ENCODE measurements at places on chromosomes 6 and 20.

DNA sequence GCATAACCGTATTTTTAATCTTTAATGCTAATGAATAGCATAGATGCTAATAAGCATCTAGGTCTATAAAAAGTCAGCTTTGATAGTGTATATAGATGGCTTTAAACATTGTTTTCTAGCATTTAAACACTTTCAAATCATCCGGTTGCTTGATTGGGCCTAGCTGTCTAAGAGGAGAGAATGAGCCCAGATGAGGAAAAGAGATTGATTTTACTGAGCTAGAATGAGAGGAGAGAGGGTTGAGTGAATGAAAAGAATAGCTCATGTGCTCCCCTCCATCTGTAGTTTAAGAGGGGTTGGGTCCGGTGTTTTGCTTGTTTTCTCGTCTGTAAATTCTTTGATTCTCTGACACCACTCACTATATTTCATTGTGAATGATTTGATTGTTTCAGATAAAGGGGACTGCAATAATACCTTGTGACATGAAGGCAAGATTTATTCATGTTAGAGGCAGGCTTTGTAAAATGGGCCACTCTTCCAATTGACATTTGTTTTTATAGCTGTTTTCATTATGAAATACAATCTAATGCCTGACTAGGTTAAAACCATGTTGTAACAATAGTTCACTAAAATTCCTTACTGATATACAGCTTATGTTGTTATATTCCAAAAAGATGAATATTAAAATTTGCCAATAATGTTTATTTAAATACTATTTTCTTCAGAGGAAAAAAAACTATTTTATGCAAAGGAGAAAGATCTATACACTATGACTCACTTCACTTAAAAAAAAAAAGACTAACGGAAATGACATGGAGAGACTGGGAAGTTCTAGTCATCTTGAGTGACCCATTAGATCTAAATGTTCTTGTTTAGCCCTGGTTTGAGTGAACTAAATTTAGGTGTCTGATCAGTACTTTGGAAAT, 3.2 kb downstream of the PTPN1 start:
- peak; percentile 58 for DNase-seq

DNA sequence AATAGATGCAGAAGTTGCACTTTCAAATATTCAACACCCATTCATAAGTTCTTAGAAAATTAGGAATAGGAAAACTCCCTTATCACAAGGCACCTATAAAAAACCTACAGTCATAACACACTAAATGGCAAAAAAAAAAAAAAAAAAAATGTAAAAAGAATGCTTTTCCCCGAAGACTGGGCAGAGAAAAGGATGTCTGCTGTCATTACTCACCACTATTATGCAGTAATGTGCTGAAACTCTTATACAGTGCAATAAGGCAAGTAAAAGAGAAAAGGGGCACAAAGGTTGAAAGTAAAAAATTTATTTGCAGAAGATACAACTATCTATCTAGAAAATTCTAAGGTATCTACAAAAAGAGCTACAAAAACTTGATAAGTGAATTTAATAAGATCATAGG, 607.8 kb upstream of the ARID1B start:
- no peak for DNase-seq

DNA sequence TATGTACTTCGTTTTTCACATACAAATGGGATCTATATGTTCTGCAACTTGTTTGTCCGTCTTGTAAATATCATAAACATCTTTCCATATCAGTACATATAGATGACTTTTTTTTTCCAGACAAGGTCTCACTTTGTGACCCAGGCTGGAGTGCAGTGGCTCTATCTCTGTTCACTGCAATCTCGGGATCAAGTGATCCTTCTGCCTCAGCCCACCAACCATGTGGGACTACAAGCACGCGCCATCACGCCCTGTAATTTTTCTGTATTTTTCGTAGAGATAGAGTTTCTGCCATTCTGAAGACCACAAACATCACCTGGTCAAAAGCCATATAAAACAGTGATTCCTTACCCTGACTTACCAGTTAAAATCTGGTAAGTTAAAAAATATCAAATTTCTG, 37.7 kb upstream of the SYNCRIP start:
- DNase-seq: no peak

DNA sequence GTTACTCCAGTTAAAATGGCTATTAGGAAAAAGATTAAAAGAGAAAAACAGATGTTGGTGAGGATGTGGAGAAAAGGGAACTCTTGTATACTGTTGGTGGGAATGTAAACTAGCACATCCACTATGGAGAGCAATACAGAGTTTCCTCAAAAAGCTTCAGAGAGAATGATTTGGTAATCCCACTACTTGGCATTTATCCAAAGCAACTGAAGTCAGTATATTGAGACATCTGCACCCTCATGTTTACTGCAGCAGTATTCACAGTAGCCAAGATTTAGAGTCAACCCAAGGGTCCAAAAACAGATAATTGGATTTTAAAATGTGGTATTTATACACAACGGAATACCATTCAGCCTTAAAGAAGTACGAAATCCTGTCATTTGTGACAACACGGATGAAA, 469.5 kb downstream of the QKI start:
- no peak for DNase-seq

DNA sequence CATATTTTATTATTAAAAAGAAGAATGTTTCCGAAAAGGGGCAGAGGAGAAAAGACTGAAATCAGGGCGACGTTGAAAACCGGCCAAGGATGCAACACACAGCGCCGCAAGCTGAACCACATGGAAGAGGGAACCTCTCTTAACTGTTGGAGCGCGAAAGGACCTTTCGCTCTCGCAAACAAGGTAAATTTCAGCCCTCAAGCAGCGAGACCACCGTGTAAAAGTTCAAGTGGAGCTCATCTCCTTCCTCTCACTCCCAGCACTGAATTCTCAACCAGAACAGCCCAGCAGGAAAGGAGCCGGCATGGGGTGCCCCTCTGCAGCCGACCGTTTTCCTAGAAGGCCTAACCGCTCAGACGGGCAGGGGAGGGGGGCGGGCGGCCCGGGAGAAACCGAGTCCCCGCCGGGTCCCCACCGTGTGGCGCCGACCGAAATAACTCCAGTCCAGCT, 621 bp downstream of the GPR63 start:
- peak; percentile 5 for DNase-seq

DNA sequence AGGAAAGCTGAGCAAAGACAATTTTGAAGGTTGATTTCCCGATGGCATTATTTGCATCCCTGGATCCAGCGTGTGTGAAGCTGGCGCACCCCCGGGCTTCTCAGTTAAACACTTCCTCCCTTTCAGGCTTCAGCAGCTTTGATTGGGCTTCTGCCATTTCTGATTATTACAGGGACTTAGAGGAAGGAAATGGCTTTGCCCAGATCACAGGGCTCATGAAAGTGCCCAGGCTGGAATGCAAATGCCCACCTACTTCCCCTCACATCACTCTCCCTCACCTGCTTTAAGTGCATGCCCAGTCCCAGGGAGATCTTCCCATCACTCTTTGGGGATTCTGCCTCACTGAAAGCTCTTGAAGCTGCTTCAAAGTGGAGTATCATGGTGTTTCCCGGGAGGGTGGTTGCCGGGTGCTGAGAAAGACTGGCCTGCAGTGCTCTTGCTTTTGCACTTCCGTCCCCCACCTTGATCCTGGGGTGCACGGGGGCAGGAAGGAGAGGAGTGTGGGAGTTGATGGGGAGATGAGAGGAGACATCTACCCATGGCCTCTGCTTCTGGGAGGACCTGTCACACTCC, 28.3 kb downstream of the PHACTR3 start:
- no peak for DNase-seq

DNA sequence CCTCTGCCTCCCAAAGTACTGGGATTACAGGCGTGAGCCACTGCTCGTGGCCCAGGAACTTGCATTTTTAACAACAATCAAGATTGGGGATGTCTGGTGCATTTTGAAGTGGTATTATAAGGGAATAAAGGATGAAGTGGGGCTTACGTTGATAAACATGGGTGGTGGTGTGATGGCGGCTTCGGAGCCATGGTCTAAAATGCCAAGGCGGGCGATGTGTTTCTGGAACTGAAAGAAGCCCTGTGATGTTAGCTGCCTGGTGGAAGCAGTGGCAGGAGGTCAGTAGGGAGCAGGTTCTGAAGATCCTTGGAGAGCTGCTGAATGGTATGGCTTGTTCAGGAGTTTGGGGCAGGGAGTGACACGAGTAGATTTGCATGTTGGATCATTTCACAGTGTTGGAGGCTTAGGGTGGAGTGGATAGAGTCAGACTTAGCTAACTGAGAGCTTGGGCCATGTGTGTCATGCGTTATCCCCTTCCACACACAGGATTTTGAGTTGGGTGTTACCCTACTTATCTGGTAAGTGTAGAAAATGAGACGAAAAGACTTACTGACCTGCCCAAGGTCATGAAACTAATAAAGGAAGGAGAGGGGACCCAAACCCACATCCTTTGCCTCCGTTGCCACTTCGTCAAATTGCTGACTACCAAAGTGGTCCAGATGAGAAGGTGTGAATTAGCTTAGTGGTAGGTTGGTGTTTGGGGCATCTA, 1.5 kb downstream of the NELFCD start:
- DNase-seq: no peak

DNA sequence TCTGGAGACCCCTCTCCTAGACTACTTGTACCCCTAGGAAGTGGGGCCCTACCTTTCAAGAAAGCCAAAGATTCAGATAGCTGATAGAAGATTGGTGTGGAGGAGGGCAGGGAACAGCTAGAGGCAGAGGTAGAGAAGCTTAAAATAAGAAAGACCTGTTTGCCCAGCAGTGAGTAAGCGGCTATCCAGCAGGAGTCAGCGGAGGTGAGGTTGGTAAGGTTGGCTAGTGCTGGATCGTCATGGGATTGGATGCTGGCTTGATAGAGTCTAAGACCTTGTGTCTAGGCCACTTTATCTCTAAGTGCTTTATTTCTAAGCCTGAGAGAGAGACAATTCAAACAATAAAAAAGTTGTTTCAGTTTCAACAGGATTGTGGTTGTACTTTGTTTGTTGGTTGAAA, 19.1 kb downstream of the ANKS1A start:
- DNase-seq: no peak

GRCh38 chr20:38191654-38192053, 26.6 kb upstream of the TGM2 start:
- no peak for DNase-seq

DNA sequence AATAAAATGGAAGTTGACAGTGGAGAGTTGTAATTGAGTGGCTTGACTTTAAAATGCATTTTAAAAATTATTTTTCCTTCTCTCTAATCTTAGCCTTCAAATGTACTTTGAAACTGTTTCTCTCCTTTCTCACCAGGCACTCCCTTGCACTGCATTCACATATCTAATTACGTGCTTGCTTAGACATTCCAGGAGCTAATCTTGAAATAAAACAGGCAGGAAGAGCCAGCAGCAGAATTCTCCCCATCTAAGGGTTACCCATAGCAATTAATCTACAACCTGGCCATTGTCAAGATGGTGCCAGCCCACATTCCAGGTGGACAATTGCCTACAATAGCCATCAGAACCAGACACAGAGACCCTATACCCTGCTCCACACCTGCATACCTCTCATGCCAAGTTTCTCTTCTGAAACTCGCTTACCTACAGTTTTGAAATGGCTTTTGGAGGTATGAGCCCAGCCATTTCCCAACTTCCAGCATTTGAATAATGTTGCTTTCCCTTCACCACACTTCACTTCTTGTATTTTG, 167.6 kb upstream of the GJE1 start:
- no peak for DNase-seq

DNA sequence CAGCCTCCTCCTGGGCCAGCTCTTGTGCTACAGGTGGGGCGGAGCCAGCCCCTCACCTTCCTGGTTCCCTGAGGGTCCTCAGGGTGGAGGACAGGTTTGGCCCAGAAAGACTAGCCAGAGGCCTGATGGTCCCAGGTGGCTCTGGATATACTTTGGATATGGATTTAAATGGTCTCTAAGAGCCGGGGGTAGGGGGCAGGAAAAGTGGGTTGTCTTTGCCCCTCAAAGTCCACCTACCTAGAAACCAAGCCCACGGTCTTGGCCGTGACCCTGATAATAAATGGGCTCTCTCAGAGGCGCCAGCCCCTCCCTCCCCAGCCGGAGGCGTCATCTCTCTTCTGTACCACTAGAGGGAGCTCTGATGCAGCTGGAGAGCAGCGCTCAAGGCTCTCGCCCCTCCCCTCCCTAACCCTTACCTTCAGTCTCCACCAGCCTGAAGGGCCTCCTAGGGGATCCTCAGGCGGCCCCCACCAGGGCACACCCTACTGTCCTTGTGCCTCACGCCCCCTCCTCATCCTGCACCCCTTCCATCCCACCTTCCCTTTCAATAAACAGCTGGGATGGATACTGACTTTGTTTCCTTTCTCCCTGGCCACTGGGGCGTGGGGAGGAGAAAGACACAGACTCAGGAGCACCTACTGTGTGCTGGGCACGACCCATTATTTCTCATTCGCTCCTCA, 7.5 kb downstream of the NRSN2 start:
- peak; percentile 76 for DNase-seq

DNA sequence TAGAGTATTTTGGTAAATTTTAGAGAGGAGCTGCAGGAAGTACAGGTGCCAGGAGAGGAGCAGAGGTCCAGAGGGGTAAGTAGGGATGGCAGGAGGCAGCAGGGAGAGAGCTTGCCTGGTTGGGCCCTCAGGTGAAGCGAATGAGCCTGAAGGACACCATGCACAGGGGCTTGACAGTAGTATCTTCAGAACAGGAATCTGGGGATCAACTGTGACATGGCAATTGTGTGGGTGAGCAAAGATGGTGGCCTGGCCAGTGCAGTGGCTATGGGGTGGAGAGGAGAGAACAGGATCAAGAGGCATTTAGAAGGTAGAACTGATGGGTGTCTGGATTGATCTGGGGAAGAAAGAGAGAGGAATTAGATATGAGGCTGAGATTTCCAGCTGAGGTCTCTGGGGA, 68.7 kb upstream of the RNF24 start:
- no peak for DNase-seq

GRCh38 chr6:16222826-16223225, 15.6 kb upstream of the GMPR start:
- no peak for DNase-seq

DNA sequence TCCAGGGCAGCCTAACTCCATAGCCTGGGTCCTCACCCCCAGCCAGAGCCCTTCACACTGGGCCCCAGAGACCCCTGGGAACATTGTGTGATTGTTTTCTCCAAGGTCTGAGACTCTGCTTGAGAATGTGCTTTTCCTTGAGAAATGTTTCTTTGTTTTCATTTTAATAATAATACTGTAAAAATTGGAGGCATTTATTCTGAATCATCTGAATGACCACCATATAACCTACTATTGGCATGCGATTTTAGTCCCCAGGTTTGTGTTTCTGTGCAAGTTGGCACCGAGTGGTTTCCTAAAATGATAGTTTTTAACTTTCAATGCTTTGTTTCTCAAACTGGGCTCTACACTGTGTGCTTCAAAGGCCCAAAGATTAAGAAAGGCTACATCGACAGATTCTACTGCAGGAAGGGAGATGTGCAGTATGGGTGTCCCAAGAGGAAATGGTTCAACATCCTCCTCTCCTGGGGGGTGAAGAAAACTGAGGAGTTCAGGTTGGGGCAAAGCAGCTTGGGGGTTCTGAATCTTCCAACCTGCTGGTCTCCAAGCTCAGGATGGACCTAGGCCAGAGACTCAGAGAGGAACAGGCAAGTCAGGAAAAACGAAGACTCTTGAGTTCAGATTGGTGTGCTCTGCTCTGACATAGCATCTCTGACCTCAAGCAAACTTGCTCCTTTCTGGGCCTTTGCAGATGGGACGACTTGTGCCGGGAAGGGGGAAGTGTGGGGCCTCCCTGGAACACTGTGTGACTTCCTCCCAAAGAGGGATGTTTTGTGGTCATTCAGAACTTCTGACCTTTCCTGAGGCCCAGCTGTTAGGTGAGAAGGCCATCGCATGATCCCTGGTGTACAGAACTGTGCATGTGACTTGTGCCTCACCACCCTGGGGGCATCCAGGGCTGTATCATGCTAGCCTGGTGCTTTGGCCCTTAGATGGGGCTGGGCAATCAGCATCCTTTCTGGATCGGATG, 31.0 kb downstream of the DAAM2 start:
- DNase-seq: no peak

GRCh38 chr20:14860410-14860814, 523.0 kb upstream of the FLRT3 start:
- DNase-seq: no peak
